Fibroblast of skin of back (primary cell): ENCODE measurements at places on chromosomes 7 and 10.
A peak's percentile ranks its signal among the peaks of the same experiment; 100 is the strongest.

GRCh38 chr7:151115121-151115835 lies 29.0 kb downstream of the AGAP3 start:
- peak; percentile 41 for DNase-seq

DNA sequence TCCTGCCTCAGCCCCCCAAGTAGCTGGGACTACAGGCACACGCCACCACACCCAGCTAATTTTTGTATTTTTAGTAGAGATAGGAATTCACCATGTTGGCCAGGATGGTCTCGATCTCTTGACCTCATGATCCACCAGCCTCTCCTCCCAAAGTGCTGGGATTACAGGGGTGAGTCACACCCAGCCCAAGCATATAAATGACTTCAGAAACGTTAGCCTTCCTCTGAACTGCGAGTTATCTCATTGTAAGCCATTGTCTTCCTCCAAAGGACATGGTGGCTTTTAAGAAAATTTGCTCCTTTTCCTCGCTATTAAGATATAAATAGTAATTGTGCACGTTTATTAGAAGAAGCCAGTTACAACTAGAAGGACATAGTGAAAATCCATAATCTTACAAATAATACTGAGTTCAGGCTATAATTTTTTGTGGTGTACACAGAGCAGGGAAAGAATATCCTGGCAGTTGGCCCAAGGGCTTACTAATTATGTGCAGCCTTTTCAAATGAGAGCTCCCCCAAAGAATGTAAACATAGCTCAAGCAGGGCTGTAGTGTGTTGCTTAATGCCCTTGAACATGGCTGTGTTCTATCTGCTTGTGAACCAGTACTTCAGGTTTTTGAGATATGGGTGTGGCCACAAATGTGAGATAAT lies 495.8 kb downstream of the PARD3 start:
- DNase-seq, result peak; percentile 92

- DNase-seq, result peak; percentile 67
Measured at GRCh38 chr10:11823122-11823988, at the start of gene PROSER2. Gene PROSER2 (plus strand): TSS chr10:11823356. CDS start chr10:11852078, 28,722 bp downstream.

DNA sequence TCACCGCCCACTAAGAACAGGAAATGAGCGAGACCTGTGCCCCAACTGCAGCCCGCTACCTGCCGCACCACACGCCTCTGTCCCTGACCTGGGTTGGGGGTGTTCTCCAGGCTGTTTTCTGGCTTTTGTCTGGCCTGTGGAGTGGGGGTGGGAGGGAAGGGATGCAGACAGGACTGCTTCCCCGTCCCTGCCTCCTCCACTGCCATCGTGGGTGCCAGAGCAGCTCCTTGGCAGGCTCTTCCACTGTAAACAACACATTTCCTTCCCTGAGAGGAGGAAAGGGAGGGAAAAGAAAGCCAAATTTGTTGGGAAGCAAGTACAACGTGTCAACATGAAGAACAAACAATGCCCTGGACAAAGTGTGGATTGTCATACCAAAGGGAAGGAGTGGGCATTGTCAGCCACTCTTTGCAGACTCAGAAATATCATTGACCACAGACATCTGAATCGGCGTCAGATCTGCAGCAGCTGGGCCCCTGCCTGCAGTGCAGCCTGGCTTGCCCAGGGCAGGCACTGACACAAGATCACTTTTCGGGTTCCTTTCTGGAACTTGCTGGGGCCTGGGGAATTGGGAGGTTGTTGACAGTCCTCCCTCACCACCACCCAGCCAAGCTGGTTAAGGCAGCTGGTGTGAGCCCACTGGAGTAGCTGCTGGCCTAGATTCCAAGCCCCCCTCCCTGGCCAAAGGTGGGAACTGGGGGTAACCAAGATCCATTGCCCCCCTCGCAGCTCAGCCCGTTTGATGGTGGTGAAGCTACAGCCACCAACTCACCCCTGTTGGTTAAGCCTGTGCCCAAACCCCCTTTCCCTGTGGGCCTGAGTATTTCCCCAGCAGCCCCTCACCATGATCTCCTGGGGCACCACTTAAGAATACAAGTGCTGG lies 22.6 kb upstream of the TRIM8 start:
- no peak for DNase-seq

GRCh38 chr10:72561745-72562166 lies 64.1 kb downstream of the MICU1 start:
- no peak for DNase-seq

- no peak for DNase-seq
Measured at GRCh38 chr7:41445432-41445831, 257.5 kb downstream of the INHBA start.

- no peak for DNase-seq
Measured at GRCh38 chr7:96212474-96212873, 109.4 kb downstream of the SLC25A13 start.

DNA sequence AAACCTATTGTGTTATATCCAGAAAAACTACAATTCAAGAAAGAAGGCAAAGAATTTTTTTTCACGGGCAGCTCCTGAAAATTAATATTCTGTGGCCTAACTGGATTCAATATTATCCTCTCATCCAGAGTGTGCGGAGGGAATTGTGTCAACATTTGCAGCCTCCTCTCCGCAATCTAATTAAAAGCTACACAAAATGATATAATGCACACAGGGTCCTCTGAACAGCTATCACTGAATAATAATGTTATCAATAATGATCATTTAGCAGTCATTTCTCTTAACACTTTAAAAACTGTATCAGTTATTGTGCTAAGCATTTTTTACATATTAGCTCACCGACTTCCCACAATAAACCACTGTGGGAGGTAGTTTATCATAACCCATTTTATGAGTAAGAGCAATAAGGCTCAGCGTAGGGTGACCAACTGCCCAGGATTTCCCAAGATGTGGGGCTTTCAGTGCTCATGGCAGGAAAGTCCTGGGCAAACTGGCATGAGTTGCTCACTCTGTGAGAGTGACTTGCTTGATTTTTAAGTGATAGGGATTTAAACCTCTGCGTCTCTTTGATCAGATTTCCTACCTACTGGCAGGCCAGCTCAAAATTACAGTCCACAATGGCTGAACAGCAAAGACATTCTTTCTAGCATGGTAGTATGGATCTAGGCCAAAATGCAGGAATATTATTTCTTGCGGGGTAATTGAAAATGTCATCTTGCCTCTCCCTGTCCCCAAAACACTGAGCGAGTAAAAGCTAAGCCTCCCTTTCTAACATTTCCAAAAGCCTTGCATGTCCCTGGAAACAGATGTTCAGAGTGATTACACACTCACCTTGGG lies 65.7 kb downstream of the AOAH start:
- DNase-seq, result peak; percentile 95

DNA sequence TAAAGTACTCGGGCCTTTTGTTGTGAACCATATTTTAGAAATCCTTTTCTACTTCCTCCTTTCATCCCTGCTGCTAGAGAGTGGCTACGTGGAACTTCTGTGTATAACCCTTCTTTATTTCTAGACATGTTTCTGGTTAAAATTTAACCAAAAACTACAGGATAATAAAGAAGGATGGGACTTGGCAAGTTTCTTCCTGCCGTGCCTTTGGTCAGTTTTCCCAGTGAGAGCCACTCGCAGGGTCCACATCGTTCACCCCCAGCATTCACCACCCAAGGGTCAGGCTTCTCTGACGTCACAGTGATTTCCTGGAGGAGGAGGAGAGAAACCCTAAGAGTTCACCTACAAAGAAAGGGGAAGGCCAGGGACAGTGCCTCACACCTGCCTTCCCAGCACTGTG lies 45.4 kb downstream of the NKX6-2 start:
- no peak for DNase-seq

- no peak for DNase-seq
Measured at GRCh38 chr10:97518301-97519043, 19.7 kb downstream of the UBTD1 start.

DNA sequence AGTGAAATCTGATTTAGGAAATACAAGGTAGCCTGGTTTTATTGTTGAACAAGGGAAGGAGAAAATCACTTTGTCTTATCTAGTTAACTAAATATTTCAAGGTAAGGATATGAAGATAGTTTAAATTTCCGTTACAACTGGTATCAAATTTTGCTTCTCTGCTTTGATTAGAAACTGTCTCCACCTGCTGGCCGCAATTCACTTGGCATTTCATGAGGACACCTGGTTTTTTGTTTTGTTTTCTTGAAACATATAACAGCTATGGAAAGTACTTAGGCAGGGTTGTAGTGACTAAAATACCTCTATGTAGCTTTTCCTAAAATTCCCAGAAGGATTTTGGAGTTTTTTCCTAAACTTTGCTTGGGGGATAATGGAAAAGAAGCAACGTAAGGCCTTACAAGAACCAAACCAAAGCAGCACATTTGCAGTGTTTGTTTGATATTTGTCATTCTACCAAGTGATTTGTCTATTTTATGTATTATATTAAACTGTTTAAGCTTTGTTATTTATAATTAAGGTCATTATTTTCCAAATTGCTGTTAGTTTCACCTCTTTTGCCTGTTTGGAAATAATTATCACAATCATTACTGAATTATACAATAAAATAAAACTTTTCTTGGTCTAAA lies 73.6 kb downstream of the AHCYL2 start:
- peak; percentile 27 for DNase-seq

- peak; percentile 34 for DNase-seq
Measured at GRCh38 chr10:76906256-76906655, 731.4 kb downstream of the KCNMA1 start.

GRCh38 chr10:43752682-43753081 lies 104.0 kb upstream of the ZNF32 start:
- DNase-seq, result no peak

GRCh38 chr10:12973149-12973718 lies 28.3 kb downstream of the CCDC3 start:
- DNase-seq, result peak; percentile 26

DNA sequence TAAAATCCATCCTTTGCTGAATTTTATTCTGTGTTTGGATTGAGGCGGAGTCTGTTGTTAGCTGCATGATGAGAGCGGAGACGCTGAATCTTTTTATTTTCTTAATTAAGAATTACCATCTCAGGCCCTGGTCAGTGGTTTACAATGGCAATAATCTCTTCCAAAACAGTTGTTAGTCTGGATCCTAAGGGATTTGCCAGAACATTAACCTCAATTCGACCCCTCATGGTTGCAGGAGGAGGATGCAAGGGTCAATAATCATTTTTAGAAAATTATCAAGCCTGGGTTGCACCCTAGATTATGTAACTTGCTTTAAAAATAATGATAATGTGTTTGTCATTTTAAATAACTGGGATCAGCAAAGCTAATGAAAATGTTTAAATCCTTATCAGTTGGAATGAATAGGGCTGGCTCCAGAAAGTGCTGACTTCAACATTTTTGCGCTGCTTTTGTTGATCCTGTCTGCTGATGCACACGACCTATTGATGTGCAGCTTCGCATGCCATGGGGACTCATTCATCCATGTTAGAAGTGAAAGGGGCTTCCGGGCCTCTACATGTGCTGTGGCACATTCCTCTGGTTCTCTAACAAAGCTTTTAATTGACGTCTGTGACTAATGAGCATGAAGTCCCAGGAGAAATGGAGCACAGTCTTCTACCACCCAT lies 80.7 kb upstream of the KIAA1217 start:
- no peak for DNase-seq

DNA sequence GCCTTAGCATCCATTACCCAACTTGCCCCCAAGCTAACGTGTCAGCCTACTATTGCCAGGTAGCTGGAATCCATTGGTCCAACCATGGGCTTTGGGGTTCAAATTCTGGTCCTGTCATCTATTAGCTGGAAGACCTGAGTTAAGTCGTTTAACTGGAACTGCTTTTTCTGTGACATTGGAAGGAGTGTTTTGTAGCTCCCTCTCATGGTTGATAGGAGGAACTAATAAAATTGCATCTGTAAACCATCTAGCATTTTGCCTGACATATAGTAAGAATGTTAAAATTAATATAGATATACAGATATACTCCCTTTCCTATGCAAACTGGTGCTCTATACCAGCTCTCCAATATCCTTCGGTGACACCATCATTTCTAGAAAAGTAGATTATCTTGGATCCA lies 23.8 kb upstream of the SLF2 start:
- no peak for DNase-seq

GRCh38 chr10:84826704-84827103 lies 498.3 kb downstream of the CCSER2 start:
- DNase-seq, result peak; percentile 72

- no peak for DNase-seq
Measured at GRCh38 chr7:66237906-66238772, 33.0 kb downstream of the TPST1 start.

- DNase-seq, result no peak
Measured at GRCh38 chr7:2129323-2130095, 103.2 kb downstream of the MAD1L1 start.

DNA sequence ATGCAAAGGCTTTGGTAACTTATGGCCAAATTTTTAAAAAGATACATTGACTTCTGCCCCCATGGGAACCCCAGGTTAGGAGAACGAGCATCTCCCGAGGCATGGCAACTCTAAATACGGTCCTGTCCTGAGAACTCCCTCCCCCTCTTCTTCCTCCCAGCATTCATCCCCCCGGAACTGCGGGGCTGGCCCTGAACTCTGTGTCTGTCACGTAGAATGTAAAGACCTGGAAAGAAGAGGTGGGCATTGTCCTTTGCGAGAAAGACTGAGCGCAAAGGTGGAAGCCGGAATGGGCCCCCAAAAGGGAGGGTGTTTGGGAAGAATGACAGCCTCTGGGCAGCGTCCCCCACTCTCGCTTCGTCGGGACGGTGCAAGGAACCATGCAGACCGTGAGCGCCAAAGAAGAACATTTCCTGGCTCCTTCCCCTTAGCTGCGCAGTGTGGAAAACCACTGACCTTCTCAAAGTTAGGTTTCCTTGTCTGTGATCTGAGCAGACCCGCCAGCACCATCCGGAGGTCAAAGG lies 21.0 kb downstream of the SHH start:
- no peak for DNase-seq

DNA sequence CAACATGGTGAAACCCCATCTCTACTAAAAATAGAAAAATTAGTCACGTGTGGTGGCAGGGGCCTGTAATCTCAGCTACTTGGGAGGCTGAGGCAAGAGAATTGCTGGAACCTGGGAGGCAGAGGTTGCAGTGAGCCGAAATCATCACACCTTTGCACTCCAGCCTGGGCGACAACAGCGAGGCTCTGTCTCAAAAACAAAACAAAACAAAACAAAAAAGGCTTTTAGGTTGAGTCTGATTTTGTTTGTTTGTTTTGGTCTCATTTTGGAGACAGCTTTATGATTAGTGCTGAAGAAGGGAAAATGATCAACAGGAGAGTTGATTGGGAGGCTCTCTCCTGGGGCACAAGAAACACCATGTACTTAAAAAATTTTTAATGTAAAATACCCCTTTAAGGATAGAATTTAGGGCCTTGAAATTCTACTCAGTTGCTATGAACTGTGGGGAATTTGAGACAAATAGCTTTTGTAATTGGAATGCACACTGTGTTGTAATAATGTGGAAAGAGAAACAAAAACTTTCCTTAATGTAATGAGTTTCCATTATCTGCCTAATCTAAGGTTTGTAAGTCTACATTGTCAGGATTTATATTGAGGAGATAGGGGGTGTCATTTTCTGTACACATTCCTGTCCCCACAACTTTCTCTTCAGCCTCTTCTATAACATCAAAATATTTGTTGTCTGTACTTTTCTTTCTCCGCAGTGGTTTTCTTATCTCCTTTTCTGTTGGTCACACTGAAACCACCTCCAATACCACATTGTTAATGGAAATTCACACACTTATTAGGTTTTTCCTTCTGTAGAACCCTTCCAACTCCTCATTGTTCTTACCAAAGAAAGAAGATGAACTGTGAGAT lies 41.3 kb downstream of the ARID5B start:
- peak; percentile 43 for DNase-seq
